Panc1 (cell line): ENCODE measurements at places on chromosomes 12 and 14. TPM values are rescaled to one million over a fixed set of nuclear protein-coding genes. Genes with fewer than 3 reads are reported as not detected.

Gene RD3L
- not detected for total RNA-seq

Gene C14orf132
- 23.0 TPM for total RNA-seq

Gene CD163L1
- total RNA-seq: not detected

Gene NOVA1
- total RNA-seq: not detected

Gene DTX3
- 37.8 TPM for total RNA-seq

Gene CARMIL3
- 0.15 TPM for total RNA-seq

Gene YLPM1
- 38.9 TPM for total RNA-seq

Gene GPR135
- total RNA-seq: 3.1 TPM

Gene IL23A
- 0.41 TPM for total RNA-seq

Gene INHBC
- not detected for total RNA-seq

Gene RHEBL1
- total RNA-seq: 4.7 TPM

Gene WSCD2
- 0.64 TPM for total RNA-seq

Gene TGM1
- 2.3 TPM for total RNA-seq

Gene SLC22A17
- total RNA-seq: 3.2 TPM

Gene MARCHF9
- total RNA-seq: 2.3 TPM

- DNase-seq: no peak
Observed at GRCh38 chr12:53482626-53483168, 16.6 kb downstream of the MAP3K12 start.

- no peak for DNase-seq
Observed at GRCh38 chr12:77946541-77947061, 115.9 kb downstream of the NAV3 start.

- no peak for DNase-seq
Observed at GRCh38 chr14:102450206-102451063, 59.1 kb downstream of the ANKRD9 start.

DNA sequence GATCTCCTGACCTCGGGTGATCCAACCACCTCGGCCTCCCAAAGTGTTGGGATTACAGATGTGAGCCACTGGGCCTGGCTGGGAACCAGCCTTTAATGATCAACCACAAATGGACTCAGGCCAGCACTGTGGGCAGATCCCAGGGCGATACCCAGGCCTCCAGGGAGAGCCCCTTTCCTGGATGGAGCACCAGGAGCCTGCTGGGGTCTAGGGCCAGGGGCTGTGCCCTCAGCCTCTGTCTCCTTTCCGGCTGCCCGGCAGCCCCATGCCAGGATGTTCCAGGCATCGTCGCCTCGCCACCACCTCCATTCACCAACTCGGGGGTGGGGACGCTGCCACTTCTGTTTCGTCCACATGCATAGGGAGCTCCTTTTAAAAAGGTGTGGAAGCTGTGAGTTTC is 2.3 kb downstream of the ADGRD1 start:
- no peak for DNase-seq

- no peak for DNase-seq
Observed at GRCh38 chr14:73027984-73028383, 1.1 kb upstream of the ZFYVE1 start.

- no peak for DNase-seq
Observed at GRCh38 chr12:15526033-15526432, 203.7 kb downstream of the PTPRO start.

GRCh38 chr14:74647678-74648461 is 35.8 kb upstream of the LTBP2 start:
- DNase-seq: no peak

DNA sequence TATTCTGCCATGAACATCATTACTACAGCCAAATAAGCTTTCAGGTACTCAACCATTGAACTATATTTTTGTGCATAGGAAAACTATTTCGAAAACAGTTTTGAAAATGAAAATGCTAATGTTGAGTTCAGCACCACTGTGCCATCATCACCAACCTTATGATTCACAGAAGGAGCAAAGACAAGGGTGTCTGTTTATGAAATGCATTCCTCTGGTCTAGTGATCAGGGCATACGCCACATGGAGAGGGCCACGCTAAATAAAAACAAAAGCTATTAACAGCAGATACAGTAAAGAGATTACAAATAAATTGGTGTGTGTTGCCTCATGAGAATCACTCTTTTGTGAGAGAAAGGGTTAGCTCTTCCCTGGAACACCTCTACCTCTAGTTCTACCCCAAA is 43.2 kb upstream of the BMAL2 start:
- no peak for DNase-seq

DNA sequence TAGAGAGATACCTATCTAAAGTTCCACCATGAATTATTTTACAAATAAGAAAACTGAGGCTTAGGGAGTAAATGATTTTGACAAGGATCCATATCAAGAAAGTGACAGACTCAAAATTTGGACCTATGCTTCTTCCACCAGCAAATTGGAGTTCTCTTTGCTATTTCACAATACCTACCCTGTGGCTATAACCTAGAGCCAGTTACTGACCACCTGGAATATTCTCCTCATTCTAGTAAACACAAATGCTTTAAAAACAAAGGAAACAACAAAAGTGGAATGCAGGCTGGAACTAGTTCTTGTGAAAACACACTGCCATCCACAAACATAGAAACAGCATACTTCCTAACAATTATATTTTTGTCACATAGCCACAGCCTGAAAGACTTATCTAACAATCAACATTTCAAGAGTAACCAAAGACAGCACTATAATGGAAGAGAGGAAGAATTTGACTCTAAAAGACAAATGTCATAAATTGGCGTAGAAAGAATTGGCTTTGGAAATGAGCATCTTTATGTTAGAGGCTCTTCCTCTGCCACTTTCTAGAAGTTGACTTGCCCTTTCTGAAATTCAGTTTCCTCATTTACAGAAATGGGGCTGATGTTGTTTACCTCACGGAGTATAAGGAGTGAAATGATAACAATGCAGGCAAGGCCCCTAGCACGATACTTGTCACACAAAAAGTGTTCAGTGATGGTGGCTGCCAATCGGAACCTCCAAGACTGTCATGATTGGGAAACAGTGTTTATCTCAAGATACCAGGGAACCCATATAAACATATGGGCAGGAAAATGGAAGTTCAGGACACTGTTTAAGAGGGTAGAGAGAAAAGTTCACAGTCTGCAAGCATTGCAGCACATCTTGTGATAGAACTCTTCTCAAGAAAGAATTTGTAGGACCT is 138.6 kb upstream of the LGR5 start:
- no peak for DNase-seq

- DNase-seq: no peak
Observed at GRCh38 chr14:99718811-99719192, 34.7 kb downstream of the CYP46A1 start.

DNA sequence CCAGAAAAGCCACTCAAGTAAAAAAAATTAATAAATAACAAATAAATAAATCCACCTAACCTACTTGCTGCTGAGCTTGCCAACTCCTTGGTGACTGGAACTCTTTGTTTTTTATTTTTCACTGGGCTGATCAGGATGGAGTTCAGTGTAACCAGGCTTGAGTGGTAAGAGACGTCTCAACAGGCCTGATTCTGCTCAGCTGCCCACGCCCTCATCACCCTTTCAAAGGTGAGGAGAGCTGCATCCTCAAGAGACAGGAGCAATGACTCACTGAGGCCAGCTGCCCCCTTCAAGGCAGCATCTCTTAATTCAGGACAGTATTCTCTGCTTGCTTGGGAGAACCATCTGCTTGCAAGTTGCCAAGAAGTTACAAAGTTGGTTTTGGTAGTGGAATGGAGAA is 111.9 kb upstream of the CPM start:
- DNase-seq: no peak

- DNase-seq: no peak
Observed at GRCh38 chr14:49623941-49624839, 3.6 kb downstream of the MGAT2 start.

- DNase-seq: no peak
Observed at GRCh38 chr12:106855221-106855758, 80.8 kb downstream of the RIC8B start.

- no peak for DNase-seq
Observed at GRCh38 chr14:74469548-74470518, 23.3 kb downstream of the NPC2 start.

DNA sequence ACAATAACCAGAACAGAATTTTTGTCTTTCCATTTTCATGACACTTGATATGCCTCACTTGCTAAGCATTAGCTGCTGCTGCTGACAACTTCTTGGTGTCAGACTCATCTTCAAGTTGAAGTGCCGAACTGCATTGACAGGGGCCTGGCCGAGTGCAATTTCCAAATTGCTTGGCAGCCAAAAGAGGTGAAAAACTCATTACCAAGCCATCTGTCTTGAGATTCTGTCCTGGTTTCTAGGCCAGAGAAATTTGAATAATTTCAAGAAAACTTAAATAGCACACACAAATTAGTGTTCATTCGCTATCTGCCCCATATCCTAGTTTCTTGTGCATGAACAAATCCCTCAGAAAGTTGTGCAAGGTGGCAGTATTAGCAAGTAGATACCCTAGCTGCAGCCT is 165.3 kb upstream of the RASSF8 start:
- DNase-seq: no peak

- no peak for DNase-seq
Observed at GRCh38 chr12:76863837-76864236, 15.0 kb downstream of the CSRP2 start.

DNA sequence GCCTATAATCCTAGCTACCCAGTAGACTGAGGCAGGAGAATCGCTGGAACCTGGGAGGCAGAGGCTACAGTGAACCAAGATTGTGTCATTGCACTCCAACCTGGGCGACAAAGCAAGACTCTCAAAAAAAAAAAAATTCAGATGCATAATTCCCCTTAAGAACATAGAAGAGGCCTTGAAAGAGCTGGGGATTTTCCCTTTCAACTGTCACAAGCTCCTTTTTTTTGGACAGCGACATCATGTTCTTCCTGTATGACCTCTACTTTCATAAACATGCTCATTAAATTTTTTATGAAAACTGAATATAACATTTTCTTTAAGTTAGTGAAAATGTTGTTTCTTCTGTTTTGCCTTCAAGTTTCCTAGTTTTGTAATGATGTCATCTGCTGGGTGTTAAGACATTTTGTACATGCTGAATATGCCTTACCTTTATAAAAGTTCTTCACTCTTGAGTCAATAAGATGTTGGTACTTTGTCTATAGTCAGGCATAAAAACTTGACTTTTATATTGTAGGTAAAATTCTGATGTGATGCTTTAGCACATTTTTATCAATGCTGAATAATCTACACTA is 76.0 kb downstream of the PTHLH start:
- no peak for DNase-seq

DNA sequence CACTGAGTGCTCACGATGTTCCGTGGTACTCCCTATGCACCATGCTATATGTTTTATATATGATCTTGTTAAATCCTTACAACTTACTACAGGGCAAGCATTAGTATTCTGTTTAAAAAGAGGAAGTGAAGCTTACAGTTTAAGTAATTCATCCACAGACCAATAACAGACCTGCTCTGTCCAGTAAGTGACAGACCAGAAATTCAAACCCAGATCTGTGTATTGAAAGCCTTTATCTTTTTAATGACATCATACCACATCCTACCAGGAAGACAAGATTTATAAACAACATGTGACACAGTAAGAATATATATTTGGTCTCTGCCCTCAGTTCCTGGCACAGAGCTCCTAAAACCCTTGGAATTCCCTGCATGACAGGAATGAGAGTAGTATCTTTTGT is 206.5 kb downstream of the STXBP6 start:
- DNase-seq: no peak

GRCh38 chr12:100229876-100230275 is 29.3 kb downstream of the ACTR6 start:
- no peak for DNase-seq

DNA sequence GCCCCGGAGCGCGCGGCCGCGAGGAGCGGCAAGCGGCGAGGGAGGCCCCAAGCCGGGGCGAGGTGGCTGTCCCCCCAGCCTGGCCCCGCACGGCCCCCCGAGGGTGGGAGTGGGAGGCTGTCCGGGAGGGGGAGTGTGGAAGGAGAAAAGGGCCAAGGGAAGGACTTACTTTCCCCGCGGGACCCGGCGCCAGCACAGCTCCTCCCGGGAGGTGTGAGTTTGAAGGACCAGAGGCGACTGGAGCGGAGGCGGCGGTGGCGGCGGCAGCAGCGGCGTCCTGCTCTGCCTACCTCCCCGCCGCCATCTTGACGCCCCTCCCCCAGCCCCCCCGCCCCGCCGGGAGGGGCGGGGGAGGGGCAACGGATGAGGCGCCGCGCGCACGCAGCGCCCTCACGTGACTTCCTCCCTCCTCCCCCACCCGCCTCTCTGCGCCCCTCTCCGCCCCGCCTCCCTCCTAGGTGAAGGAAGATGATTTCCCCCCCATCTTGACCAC is at the start of gene SBNO1:
Gene SBNO1 (minus strand): TSS at position 316 of the 493 bp plus-strand sequence. CDS start 14,406 bp downstream, outside the sequence.
- no peak for DNase-seq

GRCh38 chr14:53368066-53368465 is 214.9 kb upstream of the DDHD1 start:
- DNase-seq: no peak

DNA sequence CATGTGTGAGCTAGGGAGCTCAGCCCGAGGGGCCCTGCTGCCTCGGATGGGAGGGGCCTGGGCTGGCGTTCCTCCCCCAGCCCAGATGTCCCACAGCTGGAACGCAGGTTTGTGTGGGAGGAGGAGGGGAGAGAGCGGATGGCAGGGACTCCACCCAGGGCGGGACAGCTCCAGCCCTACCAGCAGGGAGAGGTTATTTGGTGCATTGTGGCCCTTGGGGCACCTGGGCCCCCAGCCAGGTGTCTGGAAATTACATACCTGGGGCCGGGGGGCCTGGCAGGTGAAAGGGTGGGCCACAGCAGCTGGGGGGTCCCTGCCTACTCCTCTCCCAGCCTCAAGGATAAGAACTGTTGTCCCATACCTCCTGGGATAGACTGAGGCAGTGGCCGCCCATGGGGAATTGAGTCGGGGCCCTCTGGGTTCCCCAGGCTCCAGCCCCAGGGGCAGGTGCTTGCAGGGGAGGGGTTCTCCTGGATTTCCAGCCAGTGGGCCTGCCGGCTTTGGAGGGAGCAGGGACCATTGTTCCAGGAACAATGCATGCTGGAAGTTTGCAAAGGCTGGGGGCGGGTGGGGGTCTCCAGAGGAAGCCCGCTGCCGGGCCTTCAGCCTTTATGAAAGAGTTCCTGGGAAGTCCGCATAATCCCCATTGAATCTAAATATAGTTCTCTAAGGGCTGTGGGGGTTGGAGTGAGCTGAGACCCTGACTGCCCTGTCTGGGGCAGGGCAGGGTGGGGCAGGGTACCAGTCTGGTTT is 1.2 kb downstream of the KIF26A start:
- DNase-seq: no peak

DNA sequence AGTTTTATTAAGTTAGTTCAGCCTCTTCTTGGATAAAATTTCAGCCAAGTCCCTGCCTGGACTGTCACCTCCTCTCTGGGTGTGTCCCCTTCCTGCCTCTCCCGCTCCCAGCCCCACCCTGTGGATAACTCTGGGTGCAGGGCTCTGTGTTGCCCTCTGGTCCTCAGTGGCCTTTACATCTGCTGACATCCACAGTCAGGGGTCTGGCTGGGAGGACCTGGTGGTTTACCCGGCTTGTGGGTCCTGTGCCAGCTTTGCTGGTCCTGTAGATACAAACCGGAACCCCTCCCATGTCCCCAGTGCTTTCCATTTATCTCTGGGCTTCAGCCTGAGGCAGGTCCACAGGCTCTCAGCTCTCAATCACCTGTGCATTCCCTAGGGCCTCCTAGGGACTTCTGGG is 28.9 kb upstream of the PLEKHG3 start:
- no peak for DNase-seq

- DNase-seq: no peak
Observed at GRCh38 chr12:116739381-116739887, 1.3 kb downstream of the RNFT2 start.
